Amygdala (tissue), 56 donors: ENCODE measurements at places on chromosomes 3 and 15.

DNA sequence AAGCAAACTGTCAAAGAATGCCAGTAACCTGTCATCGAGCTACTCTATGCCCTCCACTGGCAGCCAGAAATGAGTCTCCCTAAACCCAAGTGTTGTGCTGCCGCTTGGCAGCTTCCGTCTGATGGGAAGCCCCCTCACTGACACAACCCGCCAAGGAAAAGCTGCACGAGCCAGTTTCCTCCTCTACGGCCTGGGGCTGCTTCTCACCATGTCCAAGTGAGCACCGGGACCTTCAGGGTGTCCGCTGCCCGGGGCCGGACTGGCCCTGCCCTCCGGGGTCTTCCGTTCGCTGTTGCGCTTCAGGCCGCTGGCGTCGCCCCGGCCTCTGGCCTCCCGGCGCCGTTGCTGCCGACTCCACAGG is 490 bp downstream of the TOMM70 start:
- DNase-seq: no peak

- DNase-seq: no peak
Observed at GRCh38 chr15:39301589-39301999, 279.3 kb upstream of the THBS1 start.

DNA sequence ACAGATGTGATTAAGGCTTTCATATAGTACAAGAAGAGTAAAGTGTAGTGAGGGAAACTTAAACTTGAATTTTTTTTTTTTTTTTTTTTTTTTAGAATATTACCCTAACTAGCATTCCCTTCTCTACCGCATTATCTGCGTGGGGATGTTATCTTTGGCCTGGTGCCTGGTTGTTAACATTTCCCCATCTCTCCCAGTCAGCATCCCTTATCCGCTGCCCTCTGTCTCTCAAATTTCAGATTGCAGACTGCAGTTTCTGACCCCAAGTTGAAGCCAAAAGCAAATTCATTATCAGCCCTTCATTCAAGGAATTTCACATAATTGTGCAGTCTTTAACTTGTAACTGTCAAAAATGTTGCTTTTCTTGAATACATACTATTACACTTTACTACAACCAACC is 353.0 kb downstream of the PLOD2 start:
- no peak for DNase-seq

- DNase-seq: no peak
Observed at GRCh38 chr3:71549951-71550350, 33.6 kb downstream of the FOXP1 start.

DNA sequence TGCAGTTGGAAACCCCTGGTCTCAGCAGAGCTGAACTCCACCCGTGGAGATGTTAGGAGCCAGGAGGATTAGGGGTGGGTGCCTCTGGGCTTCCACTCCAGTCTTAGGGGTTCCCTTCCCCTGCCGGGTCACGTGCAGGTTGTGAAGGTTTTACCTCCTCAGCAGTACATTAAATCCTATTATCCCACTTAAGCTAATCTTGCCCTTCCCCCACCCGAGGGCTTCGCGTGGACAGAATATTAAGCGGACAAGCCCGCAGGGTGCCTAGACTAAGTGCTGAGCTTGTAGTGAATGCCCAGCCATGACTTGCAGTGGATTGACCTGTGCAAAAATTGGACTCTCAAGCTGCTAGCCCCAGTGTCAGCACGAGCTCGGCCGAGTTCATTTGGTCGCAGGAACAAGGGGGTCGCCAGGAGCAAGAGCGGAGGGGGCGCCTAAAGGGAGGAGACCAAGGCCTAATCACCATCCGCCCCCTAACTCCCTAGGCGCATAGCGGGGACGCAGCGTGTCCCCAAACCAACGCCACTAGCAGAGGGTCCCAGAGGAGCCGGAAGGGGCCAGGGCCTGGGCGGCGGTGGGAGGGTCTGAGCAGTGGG is 498 bp upstream of the SEMA4B start:
- DNase-seq: no peak

- DNase-seq: no peak
Observed at GRCh38 chr3:129672412-129672811, 65.9 kb upstream of the PLXND1 start.

DNA sequence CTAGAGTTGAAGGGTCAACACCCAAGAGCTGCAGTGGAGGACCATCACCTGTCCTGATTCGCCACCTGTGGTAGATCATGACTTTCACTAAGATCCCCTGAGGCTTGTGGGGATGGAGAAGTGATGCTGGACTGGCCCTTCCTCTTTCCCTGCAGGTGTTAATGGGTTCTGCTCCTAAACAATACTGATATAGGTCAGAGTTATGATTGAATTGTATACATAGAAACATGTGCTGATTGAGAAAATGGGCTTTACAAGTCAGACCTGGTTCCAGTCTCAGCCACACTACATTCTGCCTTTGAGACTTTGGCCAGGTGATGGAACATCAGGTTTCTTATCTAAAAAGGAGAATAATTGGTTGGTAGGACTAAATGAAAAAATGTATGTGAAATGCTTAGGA is 418.9 kb upstream of the TPRG1 start:
- no peak for DNase-seq

DNA sequence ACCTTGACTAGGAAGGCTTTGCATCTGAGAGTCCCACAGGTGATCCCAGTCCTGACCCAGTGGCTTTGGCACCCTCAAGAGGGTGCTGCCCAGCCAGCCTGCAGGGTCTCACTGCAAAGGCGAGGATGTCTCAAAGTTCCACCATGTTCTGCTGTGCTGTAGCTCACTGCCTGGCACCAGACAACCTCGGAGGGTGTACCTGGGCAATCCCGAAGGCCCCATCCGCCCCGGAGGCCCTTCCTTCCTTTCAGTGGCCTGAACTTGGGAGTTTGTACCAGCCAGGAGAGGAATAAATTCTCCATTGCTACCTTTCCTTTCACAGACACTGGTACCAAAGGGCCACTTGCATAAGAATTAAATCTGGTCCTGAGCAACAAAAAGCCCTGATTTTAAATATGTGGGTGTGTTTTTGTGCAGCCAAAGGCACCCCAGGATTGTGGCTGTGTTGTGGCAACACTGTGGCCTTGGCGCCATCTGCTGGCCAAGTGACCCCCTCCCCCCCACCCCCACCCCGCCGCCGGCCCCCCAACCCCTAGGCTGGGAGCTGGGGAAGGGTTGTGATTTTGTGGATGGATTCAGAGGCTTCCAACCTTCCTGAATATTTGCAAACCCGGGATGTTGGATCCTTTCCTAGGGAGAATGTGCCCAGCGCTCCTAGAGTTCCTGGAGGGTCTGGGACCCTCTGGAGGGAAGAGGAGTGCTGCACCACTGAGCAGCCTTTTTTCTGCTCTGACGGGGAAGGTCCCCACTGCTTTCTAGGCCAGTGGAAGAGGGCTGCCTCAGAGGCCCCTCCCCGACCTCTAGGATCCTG is 9.7 kb upstream of the PTPN23 start:
- no peak for DNase-seq

GRCh38 chr15:42072141-42072685 is 22.1 kb downstream of the PLA2G4D start:
- no peak for DNase-seq

GRCh38 chr3:60708191-60708975 is 542.9 kb downstream of the FHIT start:
- no peak for DNase-seq

GRCh38 chr3:124680521-124680920 is 49.7 kb upstream of the UMPS start:
- DNase-seq: no peak

GRCh38 chr3:59759298-59760031 is 709.6 kb upstream of the CFAP20DC start:
- DNase-seq: no peak

DNA sequence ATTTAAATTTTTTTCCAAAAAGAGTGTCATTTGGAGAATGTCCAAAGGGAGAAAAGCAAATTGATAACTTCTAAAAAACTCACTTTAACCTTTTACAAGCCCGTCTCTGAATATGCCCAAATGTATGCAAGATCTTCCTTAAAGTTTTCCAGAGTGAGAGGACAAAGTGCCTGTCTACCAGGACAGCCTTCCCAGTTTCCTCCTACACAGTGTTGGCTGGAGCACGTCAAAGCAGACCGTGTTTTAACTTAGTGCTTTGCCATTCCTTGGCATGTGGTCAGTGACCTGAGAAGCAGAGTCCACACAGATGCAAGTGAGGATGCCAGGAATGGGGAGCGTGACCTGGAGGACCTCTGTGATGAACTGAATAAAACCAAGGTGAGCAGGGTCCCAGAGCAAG is 245.7 kb downstream of the FAM43A start:
- no peak for DNase-seq

DNA sequence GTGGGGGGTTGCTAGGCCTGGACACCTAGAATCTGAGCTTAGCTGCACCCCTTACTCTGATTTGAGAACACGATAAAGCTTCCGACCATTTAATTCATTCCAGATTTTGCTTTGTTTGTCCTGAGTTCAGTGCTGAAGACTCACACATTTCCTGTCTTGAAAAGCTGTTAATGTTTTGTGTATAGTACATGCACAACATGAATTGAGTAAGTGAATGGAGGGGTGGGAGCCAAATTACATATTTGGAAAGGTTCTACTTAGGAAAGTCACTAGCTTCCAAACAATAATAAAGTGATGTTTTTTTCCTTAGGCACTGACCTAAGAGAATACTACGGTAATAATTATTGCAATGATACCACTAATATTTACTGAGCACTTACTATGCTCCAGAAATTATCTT is 955.2 kb upstream of the NR2F2 start:
- DNase-seq: no peak

GRCh38 chr3:69081583-69082262 is 1.6 kb upstream of the UBA3 start:
- no peak for DNase-seq

GRCh38 chr3:171888466-171888865 is 45.3 kb downstream of the TMEM212 start:
- DNase-seq: no peak

DNA sequence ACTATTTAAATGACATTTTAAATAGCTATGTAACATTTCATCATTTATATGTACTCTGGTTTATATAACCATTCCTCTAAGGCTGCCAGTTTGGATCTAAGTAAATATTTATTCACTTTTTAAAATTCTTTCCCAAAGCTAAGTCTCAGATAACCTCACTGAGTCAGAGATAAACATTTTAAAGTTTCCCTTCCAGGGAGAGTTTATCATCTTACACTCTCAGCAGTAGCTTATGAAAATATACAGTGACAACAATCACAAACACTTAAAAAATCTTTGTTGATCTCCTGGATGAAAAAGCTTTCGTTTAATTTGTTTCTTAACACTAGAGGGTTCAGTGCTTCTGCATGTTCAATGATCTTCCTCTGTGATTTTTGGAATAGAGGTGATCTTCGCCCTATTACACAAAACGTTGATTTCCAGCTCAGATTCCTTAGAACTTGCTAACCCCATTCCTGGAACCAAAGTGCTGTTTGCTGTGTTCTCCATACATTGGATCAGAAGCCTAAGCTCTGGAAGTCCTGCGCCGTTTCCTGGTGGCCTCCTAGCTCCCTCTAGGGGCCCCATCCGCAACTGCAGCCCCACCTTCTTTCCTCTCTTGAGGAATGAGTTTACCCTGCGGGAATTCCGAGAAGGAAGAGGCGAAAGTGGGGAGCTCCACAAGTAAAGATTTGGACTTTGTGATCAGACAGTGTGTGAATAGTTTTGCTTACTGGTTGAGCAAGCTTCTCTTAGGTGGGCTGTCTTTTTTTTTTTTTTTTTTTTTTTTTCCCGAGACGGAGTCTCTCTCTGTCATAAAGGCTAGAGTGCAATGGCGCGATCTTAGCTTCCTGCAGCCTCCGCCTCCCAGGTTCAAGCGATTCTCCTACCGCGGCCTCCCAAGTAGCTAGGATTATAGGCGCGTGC is 29.3 kb upstream of the SACM1L start:
- DNase-seq: peak; percentile 14

DNA sequence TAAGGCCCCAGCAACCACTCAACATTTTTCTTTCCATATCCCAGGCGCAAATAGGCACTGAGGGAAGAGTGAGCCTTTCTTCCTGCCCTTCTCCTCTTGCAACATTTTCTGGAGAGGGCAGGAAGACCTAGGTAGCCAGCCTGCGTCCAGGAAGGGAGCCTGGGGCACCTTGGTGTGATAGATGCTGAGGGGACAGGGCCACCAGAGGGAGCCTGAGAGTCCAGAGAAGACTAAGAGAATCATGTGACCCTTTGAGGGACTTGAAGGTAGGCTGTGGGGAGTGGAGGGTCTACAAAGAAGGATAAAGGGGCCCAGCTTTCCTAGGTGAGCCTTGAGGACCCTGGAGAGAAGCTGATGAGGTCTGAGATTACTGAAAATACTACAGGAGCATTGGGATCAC is 346.6 kb downstream of the CNTN6 start:
- no peak for DNase-seq

DNA sequence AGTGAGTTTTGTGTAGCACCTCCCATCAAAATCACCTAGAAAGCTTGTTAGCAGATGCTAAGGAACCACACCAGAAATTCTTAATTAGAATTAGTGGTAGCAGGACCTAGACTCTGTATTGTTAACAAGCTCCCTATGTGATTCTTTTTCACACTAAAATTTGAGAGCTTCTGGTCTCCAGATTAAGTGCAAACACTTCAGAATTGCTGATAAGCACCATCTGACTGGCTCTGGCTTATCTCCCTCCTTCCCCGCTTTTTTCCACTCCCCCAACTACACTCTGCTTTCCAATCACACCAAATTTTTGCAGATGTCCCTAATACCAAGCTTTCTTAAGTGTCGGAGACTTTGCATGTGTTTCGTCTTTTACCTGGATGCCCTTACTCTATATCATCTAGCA is 410.1 kb upstream of the DPH6 start:
- no peak for DNase-seq

- DNase-seq: no peak
Observed at GRCh38 chr3:186330772-186331460, 31.1 kb downstream of the DGKG start.

- no peak for DNase-seq
Observed at GRCh38 chr15:40927495-40927872, 1.7 kb upstream of the DLL4 start.

DNA sequence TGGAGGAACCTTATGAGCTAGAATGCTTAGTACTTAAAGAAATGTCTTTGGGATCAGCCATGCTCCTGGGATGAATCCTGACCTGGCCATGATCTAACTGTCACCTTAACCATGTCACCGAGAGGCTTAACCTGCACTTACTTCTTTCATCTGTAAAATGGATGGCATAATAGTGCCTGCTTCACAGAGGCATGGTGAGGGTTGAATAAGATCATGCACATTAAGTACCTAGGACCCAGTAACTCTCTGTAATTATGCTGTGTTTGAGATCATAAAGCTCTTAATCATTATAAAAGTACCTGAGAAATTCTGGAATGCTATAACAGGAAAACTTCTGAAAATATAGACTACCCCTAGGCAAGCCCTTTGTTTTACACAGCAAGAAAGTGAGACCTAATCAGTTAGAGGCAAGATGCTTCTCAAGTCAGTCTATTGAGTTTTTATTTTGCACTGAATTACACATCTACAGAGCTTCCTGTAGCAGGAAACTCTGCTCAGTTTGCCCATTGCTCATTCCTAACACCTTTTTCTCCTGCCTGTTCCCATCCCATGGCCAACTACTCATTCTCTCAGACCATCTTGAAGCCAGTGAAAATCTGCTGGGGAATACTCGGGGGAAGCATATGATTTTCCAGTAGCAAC is 1015.5 kb upstream of the CFAP20DC start:
- DNase-seq: no peak

DNA sequence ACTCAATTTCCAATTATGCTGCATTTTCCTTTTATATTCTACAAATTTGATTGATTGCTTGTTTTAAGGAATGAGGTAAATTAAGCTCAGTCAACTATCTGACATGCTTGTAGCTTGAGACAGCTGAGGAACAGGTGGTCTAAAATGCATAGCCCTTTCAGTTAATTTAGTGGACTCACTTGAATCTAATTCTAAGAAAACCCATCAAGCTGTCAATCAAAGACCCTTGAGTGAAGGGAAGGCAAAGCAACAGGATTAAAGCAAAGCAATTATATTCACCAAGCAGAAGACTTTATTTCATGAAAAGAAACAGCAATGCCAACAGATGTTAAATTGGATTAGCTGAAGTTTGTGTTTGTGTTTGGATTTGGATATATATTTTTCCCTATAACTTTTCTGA is 228.5 kb downstream of the ARPP21 start:
- no peak for DNase-seq
